HuH-7 (cell line): ENCODE measurements at places on chromosomes 7 and 10.

DNA sequence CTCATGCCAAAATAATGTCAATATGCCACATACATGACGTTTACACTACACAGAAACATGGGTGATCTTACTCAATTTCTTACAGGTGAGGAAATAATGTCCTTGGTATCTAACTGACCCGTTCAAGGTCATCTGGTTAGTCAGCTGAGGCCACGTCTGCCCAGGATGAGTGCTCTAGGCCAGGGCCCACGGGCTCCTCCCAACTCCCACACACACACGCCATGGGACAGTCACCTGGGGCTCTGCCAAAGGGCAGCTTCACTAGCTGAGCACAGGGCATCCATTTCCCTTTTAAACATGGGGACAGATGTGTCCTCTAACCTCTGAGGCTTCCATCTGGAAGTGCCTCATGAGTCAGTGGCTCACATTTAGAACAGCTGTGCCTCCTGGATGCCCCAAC is 123.9 kb downstream of the TNS3 start:
- no peak for DNase-seq

DNA sequence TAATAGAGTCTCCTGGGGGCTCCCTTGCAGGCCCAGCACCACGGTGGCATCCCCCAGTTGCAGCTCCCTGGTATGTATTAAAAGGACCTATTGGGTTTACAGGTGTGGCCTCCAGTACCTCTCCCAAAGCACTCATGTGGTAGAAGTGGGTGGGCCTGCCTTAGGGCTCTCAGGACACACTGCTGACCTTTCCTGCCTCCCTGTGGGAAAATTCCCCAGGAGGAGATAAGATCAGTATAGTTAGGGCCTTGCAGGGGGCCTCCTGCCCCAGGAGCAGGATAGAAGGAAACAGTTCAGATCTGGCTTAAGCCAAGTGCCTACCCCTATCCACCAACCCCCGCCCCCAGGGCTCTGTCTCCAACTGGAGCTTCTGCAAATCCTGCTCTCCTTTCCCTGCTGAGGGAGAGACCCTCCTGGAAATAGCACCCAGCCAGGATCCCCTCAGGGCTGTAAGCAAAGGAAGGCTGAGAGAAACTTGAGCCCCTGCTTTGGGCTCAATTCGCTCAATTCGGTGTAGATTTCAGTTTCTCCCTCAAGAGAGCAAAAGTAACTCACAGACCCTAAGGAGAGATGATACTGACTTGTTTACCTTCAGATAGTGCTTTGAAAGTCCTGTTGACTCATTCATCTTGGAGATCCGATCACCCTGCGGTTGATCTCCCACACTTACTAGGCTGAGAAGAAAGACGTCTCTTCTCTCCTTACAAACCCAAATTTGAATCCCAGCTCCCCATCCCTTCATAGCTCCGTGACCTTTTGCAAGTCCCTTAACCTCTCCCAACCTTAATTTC is 130.6 kb downstream of the WDR11 start:
- DNase-seq: no peak

DNA sequence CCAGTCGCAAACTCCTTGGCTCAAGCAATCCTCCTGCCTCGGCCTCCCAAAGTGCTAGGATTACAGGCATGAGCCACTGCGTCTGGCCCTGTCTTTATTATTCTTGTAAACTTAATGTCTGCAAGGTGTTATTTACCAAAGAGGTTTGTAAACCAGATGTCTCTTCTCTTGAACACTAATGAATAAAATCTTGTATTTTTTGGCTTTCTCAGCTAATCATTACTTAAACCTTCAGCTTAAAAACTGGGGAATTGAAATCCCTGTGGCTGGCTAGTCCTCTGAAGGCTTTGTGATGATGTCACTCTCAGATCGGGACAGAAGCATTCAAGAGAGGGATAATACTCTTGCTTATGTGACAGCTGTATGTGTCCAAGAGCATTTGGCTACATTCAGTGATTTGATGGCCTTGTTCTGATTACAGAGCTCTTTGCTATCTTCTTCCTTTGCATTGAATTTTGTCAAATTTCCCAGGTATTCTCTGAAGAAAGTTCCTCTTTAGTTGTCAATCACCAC is 130.3 kb downstream of the BICC1 start:
- DNase-seq: no peak

DNA sequence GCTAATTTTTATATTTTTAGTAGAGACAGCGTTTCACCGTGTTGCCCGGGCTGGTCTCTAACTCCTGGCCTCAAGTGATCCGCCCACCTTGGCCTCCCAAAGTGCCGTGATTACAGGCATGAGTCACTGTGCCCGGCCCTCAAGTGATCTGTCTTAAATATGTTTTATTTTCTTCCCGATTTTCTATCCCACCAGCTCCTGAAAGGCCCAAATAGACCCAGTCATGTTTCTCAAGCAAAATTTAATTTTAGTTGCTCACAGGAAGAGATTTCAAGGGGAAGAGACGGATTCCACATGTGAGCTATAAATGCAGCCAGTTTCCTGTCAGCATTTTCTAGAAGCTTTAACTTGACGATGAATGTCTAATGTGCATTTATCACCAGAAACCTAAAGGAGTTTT is 12.0 kb downstream of the DENND10 start:
- DNase-seq: no peak

- DNase-seq: no peak
These were observed 23.5 kb downstream of the NRG3 start for GRCh38 chr10:81898518-81898917.

DNA sequence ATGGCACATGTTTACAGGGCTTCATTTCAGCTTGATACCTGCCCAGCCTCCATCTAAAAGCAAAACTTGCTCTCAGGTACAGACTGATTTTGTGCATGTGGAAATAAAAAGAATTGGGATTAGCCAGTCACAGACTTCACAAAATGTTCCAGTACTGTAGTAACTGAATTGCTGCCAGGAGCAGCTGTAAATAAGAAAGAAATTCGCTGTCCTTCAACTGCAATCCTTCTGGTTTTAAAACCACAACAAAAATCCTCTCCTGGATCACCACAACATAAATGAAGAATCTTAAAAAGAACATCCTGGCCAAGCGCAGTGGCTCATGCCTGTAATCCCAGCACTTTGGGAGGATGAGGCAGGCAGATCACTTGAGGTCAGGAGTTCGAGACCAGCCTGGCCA is 3.9 kb upstream of the MIOS start:
- DNase-seq: no peak

GRCh38 chr7:116569737-116570136 is 44.9 kb downstream of the CAV1 start:
- no peak for DNase-seq

GRCh38 chr7:77258014-77258413 is 58.4 kb upstream of the FGL2 start:
- DNase-seq: no peak

DNA sequence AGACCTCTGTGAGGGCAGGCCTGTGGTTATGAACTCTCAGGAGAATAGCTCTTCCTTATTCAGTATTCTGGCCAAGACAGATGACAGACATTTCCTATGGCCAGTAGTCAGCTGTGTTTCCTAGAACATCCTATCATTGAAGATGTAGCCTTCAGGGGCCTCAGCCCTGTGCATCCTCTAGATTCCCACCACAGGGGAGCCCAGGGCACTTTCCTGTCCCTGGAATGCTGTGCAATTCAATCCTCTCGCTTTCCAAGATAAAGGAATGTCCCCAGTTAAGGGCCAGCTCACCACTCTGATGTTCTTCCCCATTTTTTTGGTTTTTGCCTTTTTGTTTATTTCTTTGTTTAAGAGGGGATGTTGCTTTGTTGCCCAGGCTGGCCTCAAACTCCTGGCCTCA is 578.8 kb upstream of the C7orf33 start:
- no peak for DNase-seq

DNA sequence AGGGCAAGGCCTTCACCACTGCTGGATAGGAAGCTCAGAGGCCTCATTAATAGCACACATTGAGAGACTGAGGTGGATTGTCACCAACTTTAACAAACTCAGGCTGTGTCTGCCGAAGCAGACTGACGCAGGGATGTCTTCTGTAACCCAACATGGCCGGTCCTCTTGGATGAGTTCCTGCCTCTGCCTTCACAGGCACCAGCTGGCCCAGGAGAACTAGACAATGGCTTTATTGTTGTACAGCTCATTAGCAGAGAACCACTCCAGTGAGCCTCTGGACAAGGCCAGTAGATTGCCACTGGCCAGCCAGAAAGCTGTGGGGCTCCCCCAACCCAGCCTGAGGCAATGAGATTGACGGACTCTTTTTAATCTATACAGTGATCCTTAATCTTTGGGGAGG is 9.4 kb downstream of the NODAL start:
- no peak for DNase-seq

- DNase-seq: peak; percentile 87
These were observed at the start of gene PRKAR2B for GRCh38 chr7:107044347-107045194. Gene PRKAR2B (plus strand): TSS chr7:107044705. CDS start chr7:107044908, 203 bp downstream.

GRCh38 chr7:34354011-34354410 is 304.0 kb upstream of the NPSR1 start:
- DNase-seq: no peak

DNA sequence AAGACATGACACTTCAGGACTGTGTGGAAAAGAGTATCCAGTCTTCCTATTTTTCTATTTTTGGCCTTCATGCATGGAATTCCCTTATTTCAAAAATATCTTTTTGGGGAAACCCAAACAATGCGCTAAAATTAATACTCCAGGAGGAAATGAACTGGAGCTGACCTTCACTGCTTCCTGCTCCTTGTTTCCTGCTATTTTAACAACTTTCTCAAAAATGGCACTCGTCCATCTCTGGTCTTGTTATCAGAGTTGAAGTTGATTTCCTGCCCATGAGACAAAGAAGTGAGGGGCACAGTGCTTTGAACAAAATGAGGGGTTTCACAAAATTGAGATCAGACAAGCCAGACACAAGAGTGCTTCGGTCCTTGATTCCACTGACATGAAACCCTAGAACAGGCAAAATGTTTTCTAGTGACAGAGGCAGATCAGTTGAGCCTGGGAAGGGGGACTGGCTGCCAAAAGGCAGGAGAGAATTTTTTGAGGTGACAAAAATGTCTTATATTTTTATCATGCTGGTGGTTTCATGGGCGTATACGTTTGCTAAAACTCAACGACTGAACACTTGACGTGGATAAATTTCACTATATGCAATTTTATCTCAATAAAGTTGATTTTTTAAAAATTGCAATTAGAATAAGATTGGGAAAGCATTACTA is 193.2 kb downstream of the CREB5 start:
- no peak for DNase-seq

DNA sequence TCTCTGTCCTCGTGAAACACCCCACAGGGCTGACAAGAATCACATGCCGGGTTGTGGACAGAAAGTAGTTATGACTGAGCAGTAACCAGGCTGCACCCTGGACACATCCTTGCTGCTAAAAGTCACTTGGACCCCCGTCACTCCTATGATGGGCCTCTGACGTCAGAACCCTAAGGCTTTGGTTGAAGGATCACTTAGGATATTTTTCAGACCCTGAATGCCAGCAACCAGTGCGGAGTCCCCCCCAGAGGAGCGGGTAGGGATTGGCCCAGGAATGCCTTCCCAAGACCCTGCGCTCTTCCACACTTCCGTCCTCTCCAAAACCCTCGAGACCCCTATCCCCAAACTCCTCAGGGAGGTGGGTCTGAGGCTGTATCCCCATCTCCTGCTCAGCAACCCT is 52.1 kb downstream of the CFAP46 start:
- no peak for DNase-seq

DNA sequence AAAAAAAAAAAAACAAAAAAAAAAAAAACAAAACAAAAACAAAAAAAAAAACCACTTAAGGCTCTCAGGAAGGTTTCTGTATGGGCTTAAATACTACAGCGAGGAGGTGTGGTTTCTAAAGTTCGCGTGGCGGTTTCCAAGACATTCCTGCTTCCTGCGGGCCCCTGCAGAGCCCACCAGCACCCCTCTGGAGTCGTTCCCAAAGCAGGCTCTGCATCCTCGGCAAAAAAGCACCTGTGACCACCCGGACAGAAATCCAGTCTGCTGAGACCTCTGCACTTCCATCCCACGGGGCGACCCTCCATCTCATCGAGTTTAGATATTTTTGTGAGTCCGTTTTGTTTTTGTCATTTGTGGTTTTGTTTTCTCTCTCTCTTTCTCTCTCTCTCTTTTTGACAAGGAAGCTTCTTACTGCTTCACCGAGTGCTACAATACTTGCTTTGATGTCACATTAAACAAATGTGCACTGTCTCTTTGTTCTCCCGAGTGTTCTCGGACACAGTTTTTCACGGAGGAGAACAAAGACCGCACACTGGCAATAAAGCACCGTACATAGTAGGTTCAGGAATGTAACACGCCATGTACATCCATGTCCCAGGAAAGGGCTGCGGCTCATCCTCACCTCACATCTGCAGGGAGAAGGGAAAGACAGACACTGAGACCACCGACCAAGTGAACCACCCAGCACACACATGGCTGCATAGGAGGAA is 21.5 kb downstream of the PDGFA start:
- DNase-seq: no peak

- DNase-seq: no peak
These were observed 837.8 kb upstream of the LRRN3 start for GRCh38 chr7:110253093-110253492.
